ENCODE measurements at places on chromosomes 3 and 15.

DNA sequence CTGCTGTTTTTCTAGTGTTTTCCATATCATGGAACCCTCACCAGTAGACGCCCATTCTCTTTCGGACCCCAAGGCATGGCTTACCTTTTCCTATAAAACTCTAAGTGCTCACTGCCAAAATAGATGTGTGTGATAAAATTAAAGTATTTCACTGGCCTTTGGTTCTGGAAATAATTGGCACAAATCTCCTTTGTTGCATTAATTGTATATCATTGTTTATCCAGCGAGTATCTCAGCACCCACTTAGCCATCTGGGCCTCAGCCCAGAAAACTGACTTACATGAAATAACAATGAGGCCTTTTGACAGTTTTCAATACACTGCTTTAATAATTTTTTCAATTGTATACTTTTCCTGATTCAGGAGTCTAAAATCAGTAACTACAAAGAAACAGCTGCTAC lies 105.1 kb downstream of the MECOM start:
- DNase-seq, result no peak

GRCh38 chr3:134608771-134609435 lies 41.9 kb downstream of the KY start:
- DNase-seq, result no peak

GRCh38 chr15:67501836-67502461 lies 19.0 kb upstream of the C15orf61 start:
- no peak for DNase-seq

DNA sequence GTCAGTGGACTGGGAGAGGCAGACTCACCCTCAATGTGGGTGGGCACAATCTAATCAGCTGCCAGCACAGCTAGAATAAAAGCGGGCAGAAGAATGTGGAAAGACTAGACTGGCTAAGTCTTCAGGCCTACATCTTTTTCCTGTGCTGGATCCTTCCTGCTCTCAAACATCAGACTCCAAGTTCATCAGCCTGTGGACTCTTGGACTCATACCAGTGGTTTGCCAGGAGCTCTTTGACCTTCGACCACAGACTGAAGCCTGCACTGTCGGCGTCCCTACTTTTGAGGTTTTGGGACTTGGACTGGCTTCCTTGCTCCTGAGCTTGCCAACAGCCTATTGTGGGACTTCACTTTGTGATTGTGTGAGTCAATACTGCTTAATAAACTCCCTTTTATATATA lies 68.0 kb downstream of the CNTN3 start:
- DNase-seq, result no peak

- no peak for DNase-seq
Observed at GRCh38 chr3:157416347-157417087, 20.1 kb upstream of the PTX3 start.

GRCh38 chr3:140595295-140595694 lies 82.6 kb upstream of the TRIM42 start:
- DNase-seq, result no peak

DNA sequence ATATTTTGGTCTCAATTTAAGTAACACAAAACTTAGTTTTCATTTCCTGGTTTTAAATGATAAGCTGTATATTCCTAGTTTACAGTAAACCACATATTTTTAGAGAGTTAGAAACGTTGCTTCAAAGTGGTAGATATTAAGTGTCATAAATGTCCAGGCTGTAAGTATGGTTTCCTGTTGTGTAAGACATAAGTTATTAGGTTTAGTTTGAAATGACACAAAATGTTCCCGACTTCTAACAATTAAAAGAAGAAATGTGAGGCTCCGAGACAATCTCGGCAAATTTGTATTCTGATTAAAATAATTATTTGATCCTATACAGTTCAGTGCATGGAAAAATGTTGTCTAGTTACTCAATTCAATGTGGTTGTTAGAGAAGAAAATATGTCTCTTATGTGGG lies 387.3 kb downstream of the EPHA3 start:
- DNase-seq, result no peak

- DNase-seq, result no peak
Observed at GRCh38 chr3:70539908-70540307, 227.5 kb upstream of the MDFIC2 start.

- peak; percentile 60 for DNase-seq
Observed at GRCh38 chr3:134308350-134308891, 57.8 kb upstream of the RYK start.

DNA sequence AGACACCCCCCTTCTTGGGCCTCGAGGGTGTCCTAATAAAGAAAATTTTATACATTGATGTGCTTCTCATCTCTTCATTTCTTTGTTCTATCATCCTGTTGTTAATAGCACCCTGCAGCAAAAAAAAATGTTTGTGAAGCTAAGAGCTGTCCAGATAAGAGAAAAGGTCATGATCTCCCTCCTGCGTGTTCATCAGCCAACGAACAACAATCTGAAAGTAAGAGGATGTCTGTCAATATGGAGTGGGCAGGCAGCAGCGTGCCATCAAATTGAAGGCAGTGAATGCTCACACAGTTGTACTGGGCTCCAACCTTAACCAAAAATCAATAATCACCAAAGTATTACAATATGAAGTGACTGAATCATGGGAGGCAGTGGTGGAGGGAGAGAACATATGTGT lies 418.6 kb upstream of the ONECUT1 start:
- no peak for DNase-seq

- no peak for DNase-seq
Observed at GRCh38 chr15:45784656-45785055, 149.8 kb downstream of the SQOR start.

DNA sequence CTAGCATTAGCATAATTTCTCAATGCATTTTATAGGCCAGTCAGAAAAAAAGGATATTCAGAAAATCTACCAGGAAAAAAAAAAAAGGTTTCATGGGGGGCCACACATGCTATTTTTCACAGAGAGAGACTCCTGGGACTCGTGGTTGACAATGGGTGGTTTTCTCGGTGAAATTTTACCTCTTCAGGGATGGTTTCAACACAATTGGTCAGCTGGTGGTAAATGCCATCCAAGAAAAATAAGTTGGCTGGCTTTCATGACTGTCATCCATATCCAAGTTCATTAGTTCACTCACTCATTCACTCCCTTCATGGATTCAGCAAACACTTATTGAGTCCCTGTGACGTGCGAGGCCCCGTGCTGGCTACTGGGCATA lies 217.3 kb downstream of the SHQ1 start:
- DNase-seq, result no peak

DNA sequence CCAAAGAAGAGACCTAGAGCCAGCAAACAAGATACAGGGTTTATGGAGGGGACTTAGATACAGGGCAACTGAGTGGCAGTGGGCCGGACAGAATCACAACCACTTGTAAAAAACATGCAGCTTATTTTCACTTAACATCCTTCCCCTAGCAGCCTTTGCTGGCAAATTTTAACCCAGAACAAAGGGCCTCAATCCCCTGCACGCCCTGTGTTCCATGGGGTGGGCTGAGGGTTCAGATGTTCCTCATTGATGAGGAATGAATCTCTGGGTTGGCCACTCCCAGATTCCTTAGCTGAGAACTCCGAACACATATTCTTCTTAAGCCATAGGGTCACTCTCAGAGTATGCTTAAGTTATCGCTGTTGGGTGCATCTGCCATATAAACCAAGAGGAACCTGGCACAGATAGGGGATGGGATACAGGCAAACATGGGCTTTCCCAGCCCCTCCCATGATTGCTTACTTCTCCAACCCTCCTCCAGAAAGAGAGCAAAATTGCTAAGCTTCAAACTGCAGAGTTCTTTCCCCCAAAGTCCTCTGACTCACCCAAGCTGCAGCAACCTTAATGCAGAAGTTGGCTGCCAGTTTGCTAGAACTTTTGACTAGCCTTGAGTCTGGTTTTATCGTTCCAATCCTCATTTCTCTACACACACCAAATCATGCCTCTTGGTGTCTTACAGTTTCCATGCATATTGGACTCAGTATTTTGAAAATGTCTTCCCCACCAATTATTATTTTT lies 146.9 kb downstream of the CD47 start:
- DNase-seq, result no peak

DNA sequence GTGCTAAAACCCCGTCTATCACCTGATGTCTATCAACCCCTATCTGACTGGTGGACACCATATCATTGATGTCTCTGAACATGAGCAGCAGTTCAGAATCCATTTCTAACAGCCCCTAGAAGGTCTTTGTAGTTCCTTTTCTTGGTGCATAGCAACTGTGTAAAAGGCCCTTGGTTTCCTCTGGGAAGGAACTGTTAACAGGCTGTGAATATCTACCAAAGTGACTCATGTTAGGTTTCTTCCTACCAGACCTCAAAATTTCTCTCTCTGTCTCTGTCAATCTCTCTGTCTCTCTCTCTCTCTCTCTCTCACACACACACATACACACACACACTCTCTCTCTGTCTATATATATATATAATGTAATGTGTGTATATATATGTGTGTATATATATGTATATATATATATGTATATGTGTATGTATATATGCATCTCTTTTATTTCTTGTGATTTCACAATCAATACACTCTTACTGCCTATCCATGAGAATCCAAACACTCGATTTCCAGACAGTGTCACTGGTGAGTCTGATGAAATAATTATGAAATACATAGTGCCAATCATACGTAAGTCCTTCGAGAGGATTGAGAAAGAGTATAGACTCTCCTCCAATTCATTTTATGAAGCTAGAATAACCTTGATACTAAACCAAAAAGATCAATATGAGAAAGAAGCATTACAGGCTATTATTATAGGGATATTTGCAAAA lies 335.9 kb upstream of the SLCO3A1 start:
- no peak for DNase-seq

DNA sequence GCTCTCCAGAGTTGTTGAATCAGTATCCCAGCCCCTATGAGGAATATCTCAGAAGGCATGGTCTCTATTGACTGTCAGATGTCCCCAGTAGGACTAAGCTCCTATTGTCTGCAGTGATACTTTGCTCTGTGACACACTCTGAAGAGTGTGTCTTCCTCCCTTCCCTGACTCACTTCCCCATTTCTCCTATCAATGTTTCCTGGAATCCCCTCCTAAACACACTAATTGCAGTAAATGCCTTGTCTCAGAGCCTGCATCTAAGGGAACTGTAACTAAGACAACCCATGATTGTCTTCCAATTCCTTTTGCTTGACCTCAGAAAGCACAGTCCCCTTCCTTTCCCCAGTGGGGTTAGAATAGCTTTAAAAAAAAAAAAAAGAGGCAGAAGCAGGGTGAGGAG lies 397.3 kb upstream of the PROK2 start:
- no peak for DNase-seq

DNA sequence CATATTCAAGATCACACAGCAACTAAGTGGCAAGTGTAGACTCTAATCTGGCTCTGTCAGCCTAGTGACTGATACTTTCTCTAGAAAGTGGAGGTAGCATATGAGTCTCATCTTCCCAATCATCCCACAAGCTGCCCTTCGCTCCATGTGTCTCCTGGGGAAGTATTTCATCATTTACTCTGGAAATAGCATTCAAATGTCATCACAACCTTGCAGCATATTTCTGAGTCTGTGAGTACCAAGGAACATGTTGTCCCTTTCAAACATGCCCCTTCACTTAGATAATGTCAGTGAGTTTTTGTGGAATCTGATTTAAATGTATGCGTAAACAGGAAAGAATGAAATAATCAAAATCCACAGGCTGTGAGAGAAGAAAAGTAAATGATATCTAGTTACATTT lies 322.9 kb downstream of the SLC9A9 start:
- no peak for DNase-seq

DNA sequence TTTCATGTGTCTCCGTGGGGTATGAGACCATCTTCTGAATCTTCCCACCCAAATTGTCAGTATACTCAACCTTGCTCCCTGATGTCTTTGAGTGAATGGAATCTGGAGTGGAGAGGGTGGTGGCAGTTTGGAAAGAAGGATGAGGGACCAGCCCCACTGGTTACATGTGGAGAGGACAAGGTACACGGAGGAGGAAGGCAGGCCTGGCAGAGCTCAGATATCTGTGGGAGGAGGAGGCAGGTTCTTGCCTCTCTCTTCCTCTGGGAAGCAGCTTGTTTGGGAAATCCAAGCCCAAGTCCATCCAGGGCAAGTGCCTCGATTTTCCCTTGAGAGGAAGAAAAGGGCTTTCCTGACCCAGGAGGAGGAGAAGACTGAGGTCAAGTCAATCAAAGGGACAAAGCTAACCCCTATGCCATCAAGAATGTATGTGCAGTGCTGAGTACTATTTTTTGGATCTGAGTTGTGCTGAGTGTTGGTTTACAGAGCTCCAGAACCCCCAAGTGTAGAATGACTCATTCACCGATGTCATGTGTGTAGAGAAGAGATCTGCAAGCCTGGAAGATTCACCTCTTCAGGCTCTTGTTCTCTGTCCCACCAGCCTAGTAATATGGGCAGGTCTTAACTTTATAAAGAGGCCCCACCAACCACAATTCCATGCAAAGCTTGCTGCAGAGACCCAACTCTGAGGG lies 19.8 kb upstream of the LOXL1 start:
- no peak for DNase-seq

GRCh38 chr15:65332391-65333147 lies 28.1 kb downstream of the RNU5B-1 start:
- no peak for DNase-seq

GRCh38 chr3:8507496-8507895 lies 5.9 kb downstream of the LMCD1 start:
- DNase-seq, result no peak

GRCh38 chr15:29937956-29938355 lies 115.7 kb upstream of the TJP1 start:
- no peak for DNase-seq

GRCh38 chr3:197350446-197350845 lies 52.0 kb upstream of the DLG1 start:
- DNase-seq, result no peak

DNA sequence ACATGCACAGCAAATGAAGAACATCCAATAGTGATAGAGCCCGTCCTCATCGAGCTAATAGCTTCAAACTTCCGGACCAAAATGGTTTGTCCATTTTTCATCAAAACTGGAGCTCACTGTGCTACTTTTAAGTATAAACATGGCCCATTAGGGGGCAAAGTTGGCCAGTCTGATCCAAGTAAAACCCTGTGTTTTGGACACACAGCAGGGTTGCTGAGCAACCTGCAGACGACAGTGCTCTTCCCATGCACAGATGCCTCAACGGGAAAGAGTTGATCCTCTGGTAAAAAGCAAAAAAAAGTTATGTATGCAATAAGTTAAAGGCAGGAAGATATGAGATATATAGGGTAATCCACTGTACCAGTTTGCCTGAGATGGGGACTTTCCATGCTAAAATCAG lies 244.0 kb upstream of the THBS1 start:
- no peak for DNase-seq

GRCh38 chr3:132417695-132418411 lies 551 bp downstream of the DNAJC13 start:
- peak; percentile 26 for DNase-seq

- DNase-seq, result no peak
Observed at GRCh38 chr15:86229936-86230335, 150.3 kb downstream of the AGBL1 start.

GRCh38 chr3:3170998-3171397 lies 8.5 kb downstream of the CRBN start:
- DNase-seq, result peak; percentile 6

GRCh38 chr3:50237754-50238548 lies 1.9 kb downstream of the GNAI2 start:
- DNase-seq, result peak; percentile 46

- no peak for DNase-seq
Observed at GRCh38 chr3:78116874-78117273, 1077.0 kb downstream of the ROBO2 start.

GRCh38 chr3:155595371-155595770 lies 149.5 kb downstream of the PLCH1 start:
- DNase-seq, result no peak

Data from NCI-H460 (cell line).